ENCODE measurements at places on chromosomes 3 and 15.

DNA sequence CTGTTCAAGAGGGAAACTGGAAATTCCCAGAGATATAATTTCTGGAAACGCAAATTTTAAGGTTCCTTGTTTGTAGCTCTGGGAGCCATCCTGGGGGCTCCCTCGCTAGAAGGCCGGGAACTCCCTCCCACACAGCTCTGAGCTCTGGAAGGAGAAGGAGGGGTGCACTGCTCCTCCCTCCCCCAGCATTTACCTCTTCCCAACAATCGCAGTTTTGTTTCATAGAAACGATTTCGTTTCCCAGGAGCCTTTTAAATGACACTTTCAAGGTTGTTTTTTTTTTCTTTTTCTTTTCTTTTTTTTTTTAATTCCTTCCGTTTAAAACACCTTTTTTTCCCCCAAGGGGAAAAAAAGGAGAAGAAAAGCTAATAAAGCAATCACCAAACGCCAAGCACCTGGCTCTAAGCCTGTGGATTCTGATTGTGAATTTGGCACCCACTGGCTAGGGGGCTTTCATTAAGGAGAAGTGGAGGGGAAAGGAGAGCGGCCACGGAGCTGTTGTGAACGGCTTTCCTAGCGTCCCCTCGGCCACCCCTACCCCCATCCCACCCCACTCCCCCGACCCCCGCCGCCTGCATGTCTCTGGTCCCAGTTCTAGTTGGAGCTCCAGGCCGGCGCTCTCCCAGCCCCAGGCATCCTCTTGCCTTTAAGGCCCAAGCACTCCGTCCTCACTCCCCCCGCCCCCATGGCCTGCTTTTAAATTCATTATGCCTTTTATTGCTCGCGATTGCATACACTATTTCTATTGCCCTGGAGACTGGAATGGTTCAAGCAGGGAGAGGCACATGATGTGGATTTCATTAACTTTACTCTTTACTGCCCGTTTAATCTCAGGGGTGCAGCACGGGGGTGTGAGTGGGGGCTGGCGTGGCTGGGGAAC lies 13.6 kb upstream of the CCDC33 start:
- no peak for ATAC-seq

- no peak for ATAC-seq
Measured at GRCh38 chr3:71088742-71089141, 494.8 kb downstream of the FOXP1 start.

DNA sequence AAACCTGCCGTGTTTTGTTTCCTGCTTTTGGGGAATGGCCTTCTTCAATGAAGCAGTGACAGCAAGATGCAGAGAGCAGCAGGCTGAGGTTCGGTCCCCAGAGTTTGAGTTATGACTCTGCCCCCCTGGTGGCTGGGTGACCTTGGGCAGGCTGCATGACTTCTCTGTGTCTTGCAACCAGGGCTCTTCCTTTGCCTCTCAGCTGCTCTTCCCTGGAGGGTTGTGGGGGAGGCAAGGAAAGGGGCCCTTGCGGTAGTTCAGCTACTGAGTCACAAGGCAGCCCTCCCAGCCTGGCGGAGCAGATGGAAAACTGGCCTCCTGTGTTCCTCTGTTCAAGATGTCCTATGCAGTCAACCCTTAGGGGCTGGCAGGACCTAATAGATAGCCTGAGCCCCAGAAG lies 17.1 kb downstream of the CTXND1 start:
- ATAC-seq: no peak

- no peak for ATAC-seq
Measured at GRCh38 chr15:74179983-74180880, 6.7 kb downstream of the ISLR start.

DNA sequence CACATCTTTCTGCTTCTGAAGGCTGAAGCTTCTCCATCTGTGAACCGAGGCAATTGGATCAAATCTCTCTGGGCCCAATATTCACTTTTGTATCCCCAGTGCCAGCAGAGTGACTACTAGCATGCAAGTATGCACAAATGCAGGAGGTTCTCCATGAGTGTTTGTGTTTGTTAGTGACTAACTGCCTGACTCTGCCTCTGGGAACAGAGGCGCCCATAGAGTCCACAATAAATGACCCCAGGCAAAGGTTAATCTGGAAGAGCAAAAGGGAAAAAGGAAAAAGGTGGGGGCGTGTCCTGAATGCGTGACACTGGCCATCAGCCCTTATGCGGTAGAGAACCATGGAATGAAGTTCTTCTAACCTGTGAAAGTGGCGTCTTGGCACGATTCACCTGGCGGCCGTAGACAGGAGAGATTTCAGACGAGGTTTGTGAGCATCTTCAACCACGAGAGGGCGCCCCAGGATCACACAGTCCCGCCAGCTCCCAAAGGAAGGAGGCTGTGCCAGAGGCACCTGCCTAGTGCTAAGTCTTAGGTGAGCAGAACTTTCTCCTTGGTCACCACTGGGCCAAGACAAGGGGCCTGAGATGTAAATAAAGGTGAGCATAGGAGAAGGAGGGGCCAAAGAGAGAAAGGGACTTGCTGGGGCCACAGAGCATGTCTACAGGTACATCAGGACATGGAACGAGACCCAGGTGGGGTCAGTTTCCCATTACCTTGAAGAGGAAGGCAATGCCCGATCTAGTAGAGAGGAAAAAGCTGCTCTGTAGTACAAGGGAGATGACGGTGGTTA lies 44.2 kb downstream of the RBPMS2 start:
- ATAC-seq: peak; percentile 80

GRCh38 chr3:184361532-184361931 lies at the start of the genes CLCN2 and POLR2H:
CLCN2 (minus strand) TSS chr3:184361605; CDS start chr3:184361479, 126 bp downstream.
POLR2H (plus strand) TSS chr3:184361710; CDS start chr3:184363493, 1,783 bp downstream.
- peak; percentile 47 for ATAC-seq

GRCh38 chr3:112817271-112817670 lies 29.4 kb downstream of the CD200R1L start:
- ATAC-seq: no peak

DNA sequence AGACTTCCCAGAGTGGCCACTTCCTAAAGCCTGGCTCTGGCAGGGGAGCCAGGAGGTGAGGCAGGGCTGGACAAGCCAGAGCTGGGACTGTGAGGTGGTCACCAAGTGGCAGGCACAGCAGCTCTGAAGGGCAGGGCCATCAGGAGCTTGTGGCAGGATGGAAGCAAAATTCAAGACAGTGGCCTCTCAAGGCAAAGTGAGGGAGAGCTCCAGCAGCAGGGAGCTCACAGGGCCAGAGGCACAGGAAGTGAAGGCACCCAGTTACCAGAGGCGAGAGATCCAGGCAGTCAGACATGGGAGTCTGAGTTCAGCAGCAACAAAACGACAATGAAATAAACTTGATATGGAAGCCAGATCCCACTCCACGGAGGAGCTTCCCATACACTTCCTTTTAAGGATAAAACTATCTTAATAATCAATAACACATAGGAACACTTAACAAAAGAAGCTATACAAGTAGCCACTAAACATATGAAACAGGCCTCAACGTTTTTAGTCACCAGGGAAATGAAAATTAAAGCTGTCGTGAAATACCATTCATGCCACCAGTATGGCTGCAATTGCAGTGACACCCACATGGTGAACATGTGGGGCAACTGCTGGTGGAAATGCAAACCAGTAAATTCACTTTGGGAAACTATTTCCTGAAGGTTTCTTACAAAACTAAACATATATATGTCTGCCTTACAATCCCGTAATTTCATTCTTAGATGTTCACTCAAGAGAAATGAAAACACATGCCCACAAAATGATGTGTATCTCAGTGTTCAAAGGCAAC lies 35.4 kb upstream of the TMEM158 start:
- no peak for ATAC-seq

GRCh38 chr15:70879401-70879800 lies 12.8 kb downstream of the THAP10 start:
- no peak for ATAC-seq

- ATAC-seq: no peak
Measured at GRCh38 chr3:171753025-171753472, 57.2 kb downstream of the PLD1 start.

DNA sequence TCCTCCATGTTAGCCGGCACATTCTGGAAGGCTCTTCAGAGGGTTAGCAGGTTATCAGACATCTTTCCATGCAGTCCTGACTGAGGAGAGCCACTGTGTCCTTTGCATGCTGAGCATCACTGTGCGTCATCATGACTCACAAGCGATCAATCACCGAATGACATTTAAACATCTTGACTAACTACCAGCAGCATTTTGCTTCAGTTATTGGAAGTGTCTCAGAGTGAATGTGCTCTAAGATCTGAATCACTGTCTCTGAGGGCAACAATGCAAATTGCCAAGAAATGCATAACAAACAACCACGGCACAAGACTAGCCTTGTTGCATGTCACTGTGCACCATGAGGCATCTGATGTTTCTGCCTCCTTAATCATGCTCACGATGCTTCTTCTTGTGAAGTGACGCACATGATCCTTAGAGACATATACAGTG lies 18.3 kb upstream of the ATP8B4 start:
- ATAC-seq: peak; percentile 74

- no peak for ATAC-seq
Measured at GRCh38 chr3:120331076-120331475, 18.1 kb downstream of the LRRC58 start.

DNA sequence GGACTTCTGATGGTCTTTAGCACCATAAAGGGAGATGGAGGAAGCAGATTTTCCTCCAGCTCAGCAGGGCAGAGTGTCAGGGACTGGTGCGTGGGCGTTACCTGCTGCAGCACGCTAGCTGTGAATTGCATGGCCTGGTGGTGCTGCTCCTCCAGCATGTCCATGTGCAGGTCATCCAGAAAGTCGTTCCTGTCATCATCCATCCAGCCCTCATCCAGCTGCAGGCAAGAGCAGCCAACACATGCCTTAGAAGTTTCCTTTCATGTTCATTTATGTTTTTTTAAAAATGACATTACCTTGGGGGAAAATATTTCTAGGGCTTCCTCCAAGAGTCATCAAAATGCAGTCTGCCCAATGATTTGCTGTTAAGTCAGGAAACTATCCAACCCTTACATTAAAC lies 239.2 kb downstream of the PDZRN3 start:
- ATAC-seq: no peak

DNA sequence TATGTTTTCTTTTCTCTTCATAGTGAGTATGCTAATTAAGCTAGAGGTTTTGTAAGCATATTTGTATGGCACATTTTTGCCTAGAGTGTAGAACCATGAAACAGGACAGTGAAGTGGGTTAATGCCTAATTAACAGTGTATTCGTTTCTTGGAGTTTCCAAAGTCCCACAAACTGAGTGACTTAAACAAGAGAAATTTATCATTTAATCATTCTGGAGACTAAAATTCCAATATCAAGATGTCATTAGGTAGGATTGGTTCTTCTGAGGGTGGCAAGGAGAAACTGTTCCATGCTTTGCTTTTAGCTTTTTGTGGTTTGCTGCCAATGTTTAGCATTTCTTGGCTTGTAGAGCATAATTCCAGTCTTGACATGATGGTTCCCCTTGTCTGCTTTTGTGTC lies 734.2 kb downstream of the NAALADL2 start:
- no peak for ATAC-seq

DNA sequence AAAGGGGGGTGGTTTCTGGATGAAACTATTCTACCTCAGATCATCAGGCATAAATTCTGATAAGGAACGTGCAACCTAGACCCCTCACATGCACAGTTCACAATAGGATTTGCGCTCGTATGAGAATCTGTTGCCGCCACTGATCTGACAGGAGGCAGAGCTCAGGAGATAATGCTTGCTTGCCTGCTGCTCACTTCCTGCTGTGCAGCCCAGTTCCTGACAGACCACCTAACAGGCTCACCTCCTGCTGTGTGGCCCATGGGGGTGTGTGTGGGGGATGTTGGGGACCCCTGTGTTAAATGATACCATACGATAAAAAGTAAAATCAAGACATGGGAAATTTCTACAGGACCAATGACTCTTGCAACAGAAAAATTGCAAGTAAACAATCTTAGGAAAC lies 24.0 kb downstream of the CP start:
- ATAC-seq: no peak

- ATAC-seq: no peak
Measured at GRCh38 chr3:18062657-18063025, 320.2 kb upstream of the TBC1D5 start.

DNA sequence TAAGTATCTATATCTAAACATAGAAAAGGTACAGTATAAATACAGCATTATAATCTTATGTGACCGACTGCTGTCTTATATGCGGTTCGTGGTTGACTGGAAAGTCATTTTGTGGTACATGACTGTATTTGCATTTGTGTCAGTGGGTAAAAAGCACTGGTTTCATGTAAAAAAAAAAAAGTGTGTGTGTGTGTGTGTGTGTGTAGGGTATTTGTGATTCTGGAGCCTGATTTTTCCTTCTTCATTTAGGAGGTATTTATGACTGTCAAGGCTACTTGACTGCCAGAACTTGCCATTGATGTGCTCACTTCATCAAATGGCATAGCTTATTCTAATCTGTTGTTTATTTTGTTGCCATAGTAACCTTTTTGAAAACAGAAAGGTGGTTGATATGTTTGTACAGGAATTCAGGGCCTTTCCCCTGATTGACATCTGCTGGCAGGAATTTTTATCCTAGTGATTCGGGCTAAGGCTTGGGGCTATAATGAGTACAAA lies 63.2 kb downstream of the AKAP13 start:
- ATAC-seq: peak; percentile 86

- ATAC-seq: no peak
Measured at GRCh38 chr3:113721636-113722035, 24.4 kb downstream of the NAA50 start.

DNA sequence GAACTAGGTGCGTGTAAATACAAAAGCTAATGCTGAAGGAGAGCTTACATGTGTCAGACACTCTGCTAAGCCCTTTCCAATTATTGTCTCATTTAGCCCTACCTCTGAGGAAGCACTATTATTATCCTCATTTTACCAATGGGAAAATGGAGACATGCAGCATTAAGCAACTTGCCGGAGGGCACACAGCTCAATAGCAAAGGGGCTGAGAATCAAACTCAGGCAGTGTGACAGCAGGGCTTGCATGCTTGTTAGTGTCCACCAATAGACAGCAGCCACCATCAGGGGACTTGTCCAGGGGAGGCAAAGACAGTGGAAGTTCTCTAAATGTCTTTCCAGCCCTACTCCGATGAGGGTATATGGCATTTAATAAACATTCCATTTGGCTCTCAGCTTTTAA lies 548.6 kb downstream of the MAGI1 start:
- no peak for ATAC-seq

DNA sequence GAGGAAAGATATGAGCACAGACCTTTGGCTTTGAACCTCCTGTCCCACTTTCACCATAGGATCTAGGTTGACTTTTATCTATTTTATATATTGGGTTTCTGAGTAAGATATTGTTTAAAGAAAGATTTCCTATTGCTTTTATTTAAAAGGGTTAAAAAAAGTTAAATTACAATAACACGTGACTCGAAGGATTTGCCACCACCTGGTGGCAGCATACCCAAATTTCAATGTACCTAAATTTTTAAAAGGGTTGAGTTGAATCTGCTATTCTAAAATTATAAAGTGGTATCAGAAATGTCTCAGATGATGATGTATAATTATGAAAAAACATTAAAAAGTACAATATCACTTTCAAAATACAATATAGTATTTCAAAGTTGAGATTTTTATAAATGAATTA lies 368.4 kb downstream of the MECOM start:
- no peak for ATAC-seq

- ATAC-seq: peak; percentile 86
Measured at GRCh38 chr3:43296565-43296964, 10.2 kb downstream of the SNRK start.

GRCh38 chr15:23447107-23447500 lies at the start of gene GOLGA6L2:
GOLGA6L2 (minus strand) TSS chr15:23447243; CDS start chr15:23447181, 62 bp downstream.
- ATAC-seq: no peak

GRCh38 chr3:133038731-133039375 lies 662 bp downstream of the TMEM108 start:
- ATAC-seq: no peak
